Stimulated activated naive B cell treated with anti-CD40 and anti-IgM and Interleukin-4, amounts not matched to agents 10 μg/mL and 1 μg/mL and 100 μg/mL, for 72 hours (primary cell): ENCODE measurements at places on chromosomes 1 and 21.

GRCh38 chr1:94309216-94309615 is 71.8 kb upstream of the ARHGAP29 start:
- no peak for DNase-seq

DNA sequence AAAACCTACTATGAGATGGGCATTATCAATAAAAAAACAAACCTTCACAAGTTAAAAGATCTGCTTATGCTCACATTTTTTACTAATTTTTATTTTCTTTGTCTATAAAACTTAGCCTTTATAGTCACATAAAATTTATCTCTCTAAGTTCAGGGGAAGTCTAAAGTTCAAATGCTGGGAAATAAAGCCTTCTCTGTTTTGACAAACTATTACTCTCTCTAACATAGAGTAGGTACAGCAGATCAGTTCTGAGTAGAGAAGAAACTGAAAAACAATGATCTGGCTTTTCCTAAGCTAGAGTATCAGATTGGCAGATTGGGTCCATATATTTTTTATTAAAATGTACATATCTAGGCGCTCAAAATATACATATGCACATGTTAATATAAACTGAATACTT is 31.2 kb downstream of the C1orf141 start:
- DNase-seq: no peak

DNA sequence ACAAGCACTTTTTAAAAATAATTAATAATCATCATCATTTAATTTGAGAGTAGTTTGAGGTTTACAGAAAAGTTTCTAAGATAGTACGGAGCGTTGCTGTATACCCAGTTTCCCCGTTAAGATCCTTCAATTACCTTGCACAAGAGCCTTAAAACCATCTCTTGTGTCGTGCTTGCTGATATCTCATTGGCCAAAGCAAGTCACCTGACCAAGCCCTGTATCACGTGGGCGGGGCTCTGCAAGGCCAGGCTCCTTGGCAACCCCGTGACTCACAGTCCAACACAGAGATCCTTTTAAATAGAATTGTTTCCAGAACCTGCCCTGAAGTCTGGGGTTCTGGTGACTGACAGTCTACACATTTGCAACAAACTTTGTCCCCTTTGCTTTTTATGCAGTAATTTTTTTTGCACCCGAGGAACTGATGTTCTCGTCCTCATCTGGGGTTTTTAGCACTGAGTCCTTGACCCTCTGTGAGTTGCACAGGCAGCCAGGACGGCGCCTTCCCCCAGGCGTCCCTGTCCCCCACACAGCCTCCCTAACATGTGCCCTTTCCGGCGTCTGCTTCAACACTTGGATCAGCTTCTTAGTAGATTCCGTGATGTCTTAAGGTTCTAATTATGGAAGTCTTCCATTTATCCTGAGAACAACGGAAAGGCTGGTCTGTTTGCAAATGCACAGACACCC is 183.3 kb upstream of the TMEM51 start:
- no peak for DNase-seq

GRCh38 chr1:7550981-7551380 is 220.1 kb upstream of the VAMP3 start:
- no peak for DNase-seq

DNA sequence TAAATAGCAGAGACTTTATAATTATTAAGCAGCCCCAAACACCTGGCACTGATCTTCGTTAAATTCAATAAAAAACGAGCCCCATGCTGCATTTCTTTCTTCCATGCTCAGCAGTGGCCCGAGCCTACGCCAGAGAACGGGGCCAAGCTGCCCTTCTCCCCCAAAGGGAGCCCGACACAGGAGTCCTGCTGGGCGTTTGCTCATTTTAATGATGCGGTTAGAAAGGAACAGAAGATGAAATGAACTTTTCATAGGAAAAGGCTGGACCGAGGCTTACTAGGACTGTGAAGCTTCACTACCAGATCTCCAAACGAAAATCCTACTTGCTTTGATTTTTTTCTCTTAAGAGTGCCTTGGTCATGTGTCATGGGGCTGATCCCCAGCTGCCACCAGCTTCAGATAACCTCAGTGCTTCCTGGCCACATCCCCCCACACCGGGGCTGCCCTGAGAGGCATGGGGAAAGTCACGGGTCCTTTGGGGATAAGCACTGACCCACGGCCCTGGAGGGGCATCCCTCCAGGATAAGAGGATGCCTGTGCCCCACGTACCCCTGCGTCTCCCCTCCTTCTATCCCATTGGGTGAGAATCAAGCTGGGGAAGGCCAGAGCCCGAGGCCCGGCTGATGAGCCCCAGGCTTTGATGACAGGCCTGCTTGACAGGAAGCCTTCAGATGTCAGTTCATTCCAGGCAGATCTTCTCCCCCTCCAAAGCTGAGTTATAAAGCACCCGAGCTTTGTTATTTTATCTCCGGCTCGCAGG is 34.2 kb downstream of the PGBD5 start:
- DNase-seq: no peak
